GDM1 (cell line): ENCODE measurements at places on chromosomes 3 and 15.

DNA sequence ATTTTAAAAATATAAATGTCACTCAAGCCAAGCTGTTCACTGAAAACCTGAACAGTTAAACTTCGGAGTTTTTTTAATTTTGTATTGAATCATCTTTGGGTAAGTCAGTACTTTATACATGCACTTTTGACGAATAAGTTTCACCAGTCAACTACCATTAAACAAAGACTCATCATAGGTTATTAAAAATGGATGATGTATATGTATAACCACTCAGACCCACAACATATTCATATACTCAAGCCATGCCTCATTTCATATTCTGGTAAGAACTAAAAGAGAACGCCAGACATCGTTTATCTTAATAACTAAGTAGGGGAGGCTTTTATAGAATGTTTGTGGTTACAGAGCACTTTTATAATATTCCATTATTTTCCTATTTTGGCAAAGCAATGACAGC, 18.3 kb downstream of the MSL2 start:
- no peak for DNase-seq

GRCh38 chr3:193779933-193780332, 186.9 kb downstream of the OPA1 start:
- DNase-seq = no peak

DNA sequence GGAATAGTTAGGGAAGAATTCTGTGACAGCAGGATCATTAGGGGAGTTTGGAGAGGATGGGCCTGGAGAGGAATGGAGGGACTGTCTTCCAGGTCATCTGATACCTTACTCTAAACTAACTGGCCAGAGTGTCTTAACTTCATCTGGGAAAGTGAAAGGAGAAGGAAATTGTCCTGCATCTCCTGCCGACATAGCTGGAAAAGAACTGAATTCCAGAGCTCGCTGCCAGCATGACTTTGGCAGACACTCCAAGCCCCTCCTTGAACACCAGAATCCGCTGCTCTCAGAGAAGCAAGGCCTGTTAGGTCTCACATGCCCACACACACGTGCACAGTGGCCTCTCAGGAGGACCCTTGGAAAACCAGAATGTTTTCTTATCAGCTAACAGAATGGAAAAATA, 10.5 kb downstream of the ABI3BP start:
- no peak for DNase-seq

- DNase-seq = no peak
These were observed 39.3 kb upstream of the GATA2 start for GRCh38 chr3:128532012-128532983.

DNA sequence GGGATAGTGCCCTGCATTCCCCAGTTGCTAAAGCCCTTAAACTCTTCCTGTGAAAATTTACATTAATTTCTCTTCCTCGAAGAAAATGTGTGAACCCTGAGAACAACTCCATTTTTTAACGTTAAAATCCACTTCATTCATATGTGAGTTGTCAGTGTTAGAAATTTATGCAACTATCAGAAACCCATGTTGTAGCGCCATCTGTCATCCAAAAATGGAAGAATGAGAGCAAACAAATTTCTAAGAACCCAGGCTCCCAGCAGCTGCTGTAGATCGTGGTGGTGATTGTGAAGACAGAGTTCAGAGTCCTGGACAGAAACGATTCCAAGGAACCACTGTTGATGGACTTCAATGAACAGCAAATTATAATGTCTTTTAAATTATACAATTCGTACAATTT, 179.7 kb upstream of the NDN start:
- no peak for DNase-seq

- DNase-seq = no peak
These were observed 418.6 kb upstream of the ONECUT1 start for GRCh38 chr15:53208751-53209150.
